ENCODE measurements at places on chromosomes 1 and 21.

GRCh38 chr1:31620631-31621497 lies 3.4 kb downstream of the HCRTR1 start:
- DNase-seq = no peak

GRCh38 chr1:237834461-237834860 lies 56.3 kb downstream of the ZP4 start:
- DNase-seq = no peak

DNA sequence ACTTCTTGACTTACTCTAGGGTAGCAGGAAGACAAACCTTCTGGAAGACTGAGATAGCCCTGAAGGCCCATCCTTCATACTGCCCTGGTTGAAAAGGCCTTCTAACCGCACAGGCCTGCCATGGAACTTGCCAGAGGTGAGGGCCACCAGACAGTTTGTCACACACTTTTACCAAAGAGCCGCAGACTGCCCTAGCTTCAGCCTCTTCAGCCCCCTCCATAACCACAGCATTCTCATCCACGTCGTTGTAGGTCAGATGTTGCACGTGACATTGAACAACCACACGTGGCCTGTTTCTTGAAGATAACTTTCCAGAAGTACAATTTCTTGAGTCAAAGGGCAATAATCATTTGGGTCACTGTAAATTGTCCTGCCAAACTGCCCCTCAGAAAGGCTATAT lies 18.9 kb downstream of the ZNF362 start:
- no peak for DNase-seq

DNA sequence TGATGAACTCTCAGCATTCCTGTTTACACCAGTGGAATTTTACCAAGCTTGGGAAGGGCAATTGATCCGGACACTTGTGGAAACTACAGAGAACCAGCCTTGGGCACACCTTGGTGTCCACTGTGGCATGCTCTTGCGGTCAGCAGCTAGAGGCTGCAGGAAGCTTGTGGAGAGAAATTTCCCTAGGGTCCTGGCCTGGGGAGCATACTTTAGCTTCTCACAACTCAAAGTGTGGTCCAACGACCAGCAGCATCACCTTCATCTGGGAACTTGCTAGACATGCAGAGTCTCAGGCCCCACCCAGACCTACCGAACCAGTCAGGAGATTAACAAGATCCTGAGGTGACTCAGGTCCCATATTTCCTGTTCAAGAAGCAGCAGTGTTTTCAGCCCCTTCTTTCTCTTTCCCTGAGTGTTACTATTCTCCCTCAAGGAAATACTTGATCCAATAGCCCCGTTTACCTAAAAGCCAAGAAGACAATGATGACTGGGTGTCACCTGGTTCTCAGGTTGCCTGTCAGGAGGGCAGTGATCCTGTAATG lies 55.7 kb upstream of the KCNE2 start:
- DNase-seq = no peak

DNA sequence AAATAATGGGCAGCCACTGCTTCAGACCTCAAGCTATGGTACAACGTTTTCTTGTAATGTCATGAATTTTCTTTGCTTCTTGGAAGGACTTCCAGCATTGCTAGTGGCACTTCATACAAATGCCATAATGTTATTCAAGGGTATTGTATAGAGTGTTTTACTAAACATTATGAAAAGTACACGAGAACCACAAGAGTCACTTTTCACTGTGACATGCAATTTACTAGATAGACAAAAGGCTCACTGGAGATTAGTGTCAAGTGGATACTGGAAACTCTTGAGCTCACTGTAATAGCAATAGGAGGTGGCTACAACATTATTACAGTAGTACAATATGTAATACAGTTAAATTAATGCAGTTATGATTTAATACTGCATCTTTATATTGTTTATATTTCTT lies 5.3 kb upstream of the OLFM3 start:
- no peak for DNase-seq

DNA sequence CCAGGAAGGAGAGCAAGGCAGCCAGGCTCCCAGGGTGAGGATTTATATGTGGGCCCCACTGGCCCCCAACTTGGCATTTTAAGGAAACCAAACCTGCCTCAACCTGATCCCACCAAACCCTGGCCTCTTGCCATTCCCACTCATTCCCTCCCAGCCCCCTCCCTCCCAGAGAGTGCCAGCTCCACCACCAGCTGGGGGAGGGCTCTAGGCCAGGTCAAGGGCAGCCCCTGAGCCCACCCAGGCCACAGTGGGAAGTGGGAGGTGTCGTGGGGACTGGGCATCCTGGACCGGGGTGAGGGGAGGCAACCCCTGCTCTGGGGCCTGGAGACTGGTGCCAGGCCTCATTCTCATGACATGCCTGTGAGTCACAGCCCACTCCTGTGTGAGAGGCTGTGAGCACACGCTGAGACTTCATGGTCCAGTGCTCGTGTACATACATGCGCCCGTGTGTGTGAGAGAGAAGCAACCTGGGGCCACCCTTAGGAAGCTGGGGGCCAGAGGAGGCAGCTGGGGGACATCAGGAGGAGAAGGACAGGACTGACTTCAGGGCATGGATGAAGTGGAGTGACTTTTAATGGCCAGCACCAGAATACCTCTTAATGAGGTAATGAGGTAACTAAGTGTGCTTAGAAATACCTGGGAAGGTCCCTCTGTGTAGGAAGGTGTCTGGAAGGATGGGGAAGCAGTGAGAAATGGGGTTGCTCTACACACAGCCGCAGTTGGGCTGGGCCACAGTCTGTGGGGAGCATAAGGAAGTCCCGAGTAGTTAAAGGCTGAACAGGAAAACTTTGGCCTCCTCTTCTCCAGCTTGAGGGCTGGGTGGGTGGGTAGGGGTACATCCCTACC lies at the start of gene S100A2:
Gene S100A2 (minus strand): TSS at position 316 of the 846 bp plus-strand sequence. CDS start 1,967 bp downstream, outside the sequence.
- DNase-seq = no peak

DNA sequence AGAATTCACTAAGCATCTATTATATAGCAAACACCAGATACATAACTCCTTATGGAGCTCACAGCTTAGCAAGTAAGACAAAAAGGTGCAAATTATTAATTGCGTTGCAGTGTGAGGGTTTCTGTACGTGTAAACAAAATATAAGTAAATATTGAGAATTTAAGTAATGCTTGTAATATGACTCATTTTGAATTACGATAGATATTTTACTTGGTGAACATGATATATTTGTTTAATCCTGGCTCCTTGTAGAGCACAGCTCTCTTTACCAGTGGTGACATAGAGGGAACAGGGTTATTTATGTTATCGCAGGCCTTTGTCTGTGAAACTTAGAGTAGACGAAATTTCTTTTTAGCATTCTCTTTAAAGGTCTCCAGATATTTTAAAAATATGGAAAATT lies 36.4 kb downstream of the LYPLAL1 start:
- DNase-seq = no peak

DNA sequence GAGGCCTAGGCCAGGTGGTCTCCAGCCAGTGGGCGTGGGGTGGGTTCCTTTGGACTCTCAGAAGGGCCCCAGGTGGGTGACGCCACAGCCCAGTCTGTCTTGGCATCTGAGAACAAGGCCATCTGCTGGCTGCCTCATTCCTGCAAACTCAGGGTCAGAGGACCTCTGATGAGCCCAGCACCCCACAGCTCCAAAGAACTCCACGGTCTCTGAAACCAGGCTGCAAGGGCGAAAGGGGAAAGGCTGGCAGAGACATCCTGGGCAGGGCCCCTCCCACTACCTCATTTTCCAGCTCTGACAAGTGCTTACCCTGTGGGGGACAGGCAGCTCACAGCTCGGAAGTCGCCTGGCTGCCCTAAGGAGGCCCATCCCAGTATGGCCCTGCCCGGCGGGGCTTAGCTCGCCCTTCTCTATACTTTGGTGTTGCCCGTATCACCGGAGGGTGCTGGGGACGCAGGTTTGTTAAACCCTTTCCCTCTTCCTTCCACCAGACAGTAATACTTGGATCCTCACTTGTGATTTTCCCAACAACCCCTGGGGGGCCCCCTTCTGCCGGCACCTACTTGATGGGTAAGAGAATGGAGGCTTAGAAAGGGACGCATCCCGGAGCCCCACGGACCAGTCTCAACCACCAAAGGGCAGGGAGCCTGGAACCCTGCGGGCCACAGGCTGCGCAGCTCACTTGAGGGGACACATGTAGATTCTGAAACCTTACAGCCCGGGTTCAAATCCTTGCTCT lies 10.9 kb upstream of the EDN2 start:
- DNase-seq = no peak

- no peak for DNase-seq
Observed at GRCh38 chr1:59354709-59355337, 57.9 kb downstream of the FGGY start.

DNA sequence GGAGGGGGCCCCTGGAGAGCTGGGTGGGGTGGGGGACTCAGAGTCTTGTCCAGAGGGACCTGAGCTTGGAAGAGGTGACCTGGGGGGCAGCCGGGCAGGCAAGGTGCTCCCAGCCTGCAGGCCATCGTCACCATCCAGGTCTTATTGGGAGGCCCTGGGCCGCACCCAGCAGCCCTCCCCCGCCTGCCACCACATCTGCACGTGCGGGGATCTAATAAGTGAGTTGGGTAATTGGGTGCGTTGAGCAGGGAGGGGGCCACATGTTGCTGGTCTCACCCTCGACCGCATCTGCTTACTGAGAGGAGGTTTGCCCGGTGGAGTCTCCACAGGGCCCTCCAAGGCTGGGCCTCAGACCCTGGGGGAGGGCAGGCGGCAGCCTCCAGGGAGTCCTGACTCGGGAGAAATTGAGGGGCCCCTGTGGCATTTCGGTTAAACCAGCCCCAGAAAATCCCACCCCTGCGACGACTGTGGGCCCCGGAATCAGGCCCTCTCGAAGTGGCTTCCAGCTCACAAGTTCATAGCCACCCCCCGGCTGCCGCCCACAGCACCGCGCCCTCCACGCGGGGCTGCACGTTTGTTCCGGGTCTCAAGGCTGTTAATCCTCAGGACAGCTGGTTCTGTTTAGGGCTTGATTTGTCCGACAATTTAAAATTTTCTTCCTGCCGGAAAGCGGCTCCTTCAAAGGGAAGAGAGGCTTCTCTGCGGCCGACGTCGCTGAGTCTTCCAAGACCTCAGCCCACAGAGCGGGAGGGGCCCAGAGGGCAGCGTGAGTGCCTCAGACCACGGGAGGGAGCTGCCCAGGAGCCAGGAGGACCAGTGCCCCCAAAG lies 14.7 kb upstream of the COL6A2 start:
- DNase-seq = no peak

DNA sequence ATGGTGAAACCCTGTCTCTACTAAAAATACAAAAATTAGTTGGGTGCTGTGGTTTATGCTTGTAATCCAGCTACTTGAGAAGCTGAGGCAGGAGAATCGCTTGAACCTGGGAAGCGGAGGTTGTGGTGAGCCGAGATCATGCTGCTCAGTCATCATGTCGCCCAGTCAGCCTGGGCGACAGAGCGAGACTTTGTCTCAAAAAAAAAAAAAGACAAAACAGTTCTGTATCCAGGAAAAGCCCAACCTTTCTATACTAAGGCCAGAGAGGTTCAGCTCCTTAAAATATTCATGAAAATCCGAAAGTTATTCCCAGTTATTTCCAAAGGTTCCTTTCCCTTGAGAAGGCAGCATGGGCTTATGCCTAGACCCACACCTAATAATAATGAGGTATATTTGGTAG lies 4.2 kb downstream of the MRPL37 start:
- no peak for DNase-seq

DNA sequence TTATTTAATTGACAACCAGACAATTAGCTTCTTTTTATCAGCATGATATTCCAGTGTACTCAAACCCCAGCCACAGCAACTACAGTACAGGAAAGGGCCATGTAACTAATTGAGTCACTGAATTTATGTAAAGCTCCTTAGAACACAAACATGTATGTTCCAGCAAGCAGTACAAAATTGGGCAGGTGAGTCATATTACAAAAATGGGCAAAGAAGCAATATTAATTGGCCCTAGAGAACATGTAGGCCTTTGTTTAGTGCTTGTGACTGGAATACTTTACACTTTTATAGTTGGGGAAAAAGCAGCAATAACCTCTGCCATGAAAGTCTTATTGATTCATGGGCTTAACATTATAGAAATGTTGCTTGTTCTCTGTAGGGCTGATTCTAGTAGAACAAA lies 31.8 kb downstream of the CLEC20A start:
- no peak for DNase-seq

DNA sequence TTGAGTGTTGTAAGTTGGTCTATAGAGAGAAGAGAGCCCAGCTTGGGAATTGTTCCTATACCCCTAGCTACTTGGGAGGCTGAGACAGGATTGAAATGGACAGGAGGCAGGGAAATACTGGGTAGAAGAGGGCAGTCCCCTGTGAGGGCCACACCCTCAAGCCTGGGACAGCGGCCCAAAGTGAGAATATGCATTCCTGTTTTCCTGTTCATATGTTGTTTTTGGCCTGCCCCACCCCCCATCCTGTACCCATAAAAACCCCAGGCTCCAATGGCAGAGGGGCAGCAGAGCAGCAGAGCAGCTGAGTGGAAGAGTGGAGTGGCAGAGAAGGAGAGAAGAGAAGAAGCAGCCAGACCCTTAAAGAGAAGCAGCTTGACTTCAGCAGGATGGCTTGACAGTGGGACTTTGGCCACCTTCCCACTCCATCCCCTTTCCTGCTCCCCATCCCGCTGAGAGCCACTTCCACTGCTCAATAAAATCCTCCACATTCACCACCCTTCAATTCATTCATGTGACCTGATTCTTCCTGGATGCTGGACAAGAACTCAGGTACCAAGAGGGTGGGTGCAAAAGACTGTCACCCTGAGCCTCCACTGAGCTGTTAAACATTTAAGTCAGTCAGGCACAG lies 70.6 kb upstream of the PUM1 start:
- DNase-seq = no peak

DNA sequence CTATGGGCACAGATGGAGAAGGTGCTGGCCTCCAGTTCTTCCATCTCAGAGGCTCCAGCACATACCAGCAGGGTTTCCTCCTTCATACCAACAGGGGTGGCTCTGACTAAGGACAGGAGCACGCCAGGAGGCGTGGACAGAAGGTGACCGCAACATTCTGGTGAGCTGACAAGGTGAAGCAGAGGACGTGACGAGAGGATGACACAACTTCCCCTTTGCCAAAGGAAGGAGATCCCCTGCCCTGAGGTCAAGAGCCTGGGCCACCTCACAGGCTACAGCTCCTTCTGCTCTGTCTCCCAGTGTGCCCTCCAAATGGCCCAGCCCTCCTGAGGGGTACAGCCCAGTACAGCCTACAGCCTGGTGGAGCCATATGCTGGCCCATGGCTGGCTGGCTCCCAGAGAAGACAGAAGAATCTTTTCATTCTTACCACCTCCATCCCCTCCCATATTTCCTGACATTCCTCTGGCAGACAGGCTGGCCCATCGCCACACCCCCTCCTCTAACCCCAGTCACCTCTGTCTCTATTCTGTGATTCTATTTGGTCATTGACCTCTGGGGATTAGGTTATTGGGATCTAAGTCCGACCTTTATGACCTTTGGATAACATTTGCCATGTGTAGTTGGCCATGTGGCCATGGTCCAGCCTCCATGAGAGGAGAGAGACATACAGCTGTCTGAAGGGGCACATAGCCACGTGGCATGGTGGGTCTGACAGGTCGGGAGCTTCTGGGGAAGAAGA lies 5.1 kb upstream of the LAMB3 start:
- DNase-seq = no peak

- no peak for DNase-seq
Observed at GRCh38 chr1:151718011-151718431, 1.4 kb upstream of the CELF3 start.

DNA sequence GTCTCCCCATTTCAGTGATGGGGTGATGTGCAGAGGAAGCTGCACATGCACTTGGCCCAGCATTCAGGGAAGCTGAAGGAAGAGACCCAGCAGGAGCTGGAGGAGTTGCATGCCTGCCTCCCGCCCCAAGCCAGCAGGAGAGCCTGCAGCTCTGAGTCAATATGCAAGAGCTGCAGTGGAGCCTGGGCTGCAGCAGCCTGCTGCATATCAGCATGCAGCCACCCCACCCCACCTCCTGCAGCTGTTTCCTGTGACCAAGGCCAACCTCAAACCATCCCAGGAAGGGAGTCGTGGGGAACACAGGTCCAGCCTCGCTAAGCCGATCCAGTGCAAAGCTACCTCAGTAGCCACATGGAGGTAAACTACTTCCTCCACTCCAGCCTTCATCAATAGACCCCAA lies 18.9 kb downstream of the AGT start:
- no peak for DNase-seq

All from naive thymus-derived CD4-positive, alpha-beta T cell (primary cell).